ENCODE measurements at places on chromosomes 4 and X. TPM values are rescaled to one million over a fixed set of nuclear protein-coding genes. Genes with fewer than 3 reads are reported as not detected.

- no peak for DNase-seq
Measured at GRCh38 chrX:110614596-110614995, 181.0 kb downstream of the CHRDL1 start.

DNA sequence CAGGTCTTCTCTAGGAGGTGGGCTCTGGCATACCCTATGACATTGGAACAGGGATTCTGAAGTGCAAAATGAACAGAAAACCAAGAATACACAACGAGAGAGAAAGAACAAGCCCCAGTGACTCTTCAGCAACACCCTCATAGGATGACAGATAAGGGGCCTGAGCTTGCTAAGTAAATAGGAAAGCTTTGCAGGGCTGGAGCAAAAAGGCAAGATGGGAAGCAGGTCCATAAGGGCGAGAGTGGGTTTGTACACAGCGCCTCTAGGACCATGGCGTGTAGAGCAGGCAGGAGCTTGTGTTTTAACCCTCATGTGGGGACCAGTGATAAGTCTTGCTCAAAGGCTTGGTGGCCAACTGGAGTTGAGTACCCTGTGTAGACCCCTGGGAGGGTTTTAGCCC is 45.8 kb downstream of the NELFA start:
- no peak for DNase-seq

DNA sequence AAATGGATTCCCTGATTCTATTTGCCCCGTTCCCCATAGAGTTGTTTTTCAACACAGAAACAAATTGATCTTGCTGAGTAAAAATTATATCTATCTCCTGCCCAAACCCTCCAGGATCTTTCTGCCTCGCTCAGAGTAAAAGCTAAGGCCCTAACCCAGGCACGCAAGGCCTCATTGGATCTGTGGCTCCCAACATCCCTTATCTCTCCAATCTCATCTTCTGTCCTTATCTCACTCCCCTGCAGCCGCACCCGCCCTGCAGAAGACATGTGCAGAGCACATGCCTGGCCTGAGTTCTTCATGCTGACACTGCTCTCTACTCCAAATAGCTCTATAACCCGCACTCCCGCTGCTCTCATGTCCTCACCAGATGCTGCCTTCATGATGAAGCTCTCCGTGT is 543.8 kb upstream of the ZFP42 start:
- DNase-seq: no peak

Gene EPHA5
- total RNA-seq: 0.13 TPM

Gene FAM9A
- total RNA-seq: not detected

Gene IQCM
- total RNA-seq: not detected

GRCh38 chr4:4714331-4714730 is 145.1 kb upstream of the MSX1 start:
- DNase-seq: no peak

DNA sequence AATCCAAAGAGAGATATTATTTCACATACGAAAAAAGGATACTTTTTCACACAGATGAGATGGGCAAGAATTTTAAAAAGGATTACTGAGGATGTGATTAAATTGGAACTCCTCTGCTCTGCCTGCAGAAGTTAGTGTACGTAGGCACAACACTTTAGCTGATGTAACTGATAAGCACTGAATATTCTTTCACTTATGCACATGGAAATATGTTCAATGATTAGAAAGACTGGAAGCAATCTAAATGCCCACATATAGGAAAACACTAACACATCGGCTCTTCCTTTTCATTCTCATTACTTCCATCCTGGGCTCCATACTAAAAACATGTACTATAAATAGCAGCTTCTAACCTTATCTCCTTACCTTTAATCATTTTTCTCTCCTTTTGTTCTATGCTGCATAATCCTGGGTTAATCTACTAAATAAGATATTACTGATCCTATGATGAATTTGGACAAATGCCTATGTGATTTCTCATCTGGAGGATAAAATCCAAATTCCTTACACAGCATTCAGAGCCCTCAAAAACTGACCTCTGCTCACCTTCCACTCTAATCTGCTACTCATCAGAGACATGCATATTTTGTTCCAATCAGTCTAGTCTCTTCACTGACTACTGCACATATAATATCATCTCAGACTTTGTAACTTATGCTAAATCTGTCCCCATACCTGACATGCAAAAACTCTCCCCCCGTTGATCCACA is 197.8 kb downstream of the PDGFC start:
- DNase-seq: no peak

GRCh38 chr4:56651056-56651350 is 30.1 kb downstream of the HOPX start:
- no peak for DNase-seq

DNA sequence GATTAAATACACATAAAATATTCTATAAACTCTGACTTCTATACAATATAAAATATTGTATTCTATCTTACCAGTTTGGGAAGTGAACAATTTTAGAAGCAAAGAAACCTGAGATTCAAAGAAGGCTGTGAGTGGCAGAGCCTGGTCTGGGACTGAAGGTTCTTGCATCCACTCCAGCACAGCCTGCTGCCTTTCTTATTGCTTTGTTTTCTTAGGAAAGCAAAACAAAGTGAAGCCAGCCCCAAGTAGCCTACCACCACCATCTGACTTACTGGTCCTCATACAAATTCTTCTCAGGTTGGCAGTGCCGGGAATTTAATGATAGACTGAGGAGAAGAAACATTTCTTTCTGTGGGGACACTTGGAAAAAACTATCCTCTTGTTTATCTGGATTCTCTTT is 129.7 kb upstream of the SMAD1 start:
- DNase-seq: no peak

- no peak for DNase-seq
Measured at GRCh38 chrX:150506486-150506885, 61.9 kb upstream of the MTM1 start.

- DNase-seq: no peak
Measured at GRCh38 chrX:117985241-117985640, 131.4 kb downstream of the KLHL13 start.

GRCh38 chrX:16826207-16826606 is 39.9 kb downstream of the TXLNG start:
- no peak for DNase-seq

All from Right ventricle myocardium superior (tissue), 1 donor.